AG09309 (cell line): ENCODE measurements at places on chromosomes 7 and 10.

DNA sequence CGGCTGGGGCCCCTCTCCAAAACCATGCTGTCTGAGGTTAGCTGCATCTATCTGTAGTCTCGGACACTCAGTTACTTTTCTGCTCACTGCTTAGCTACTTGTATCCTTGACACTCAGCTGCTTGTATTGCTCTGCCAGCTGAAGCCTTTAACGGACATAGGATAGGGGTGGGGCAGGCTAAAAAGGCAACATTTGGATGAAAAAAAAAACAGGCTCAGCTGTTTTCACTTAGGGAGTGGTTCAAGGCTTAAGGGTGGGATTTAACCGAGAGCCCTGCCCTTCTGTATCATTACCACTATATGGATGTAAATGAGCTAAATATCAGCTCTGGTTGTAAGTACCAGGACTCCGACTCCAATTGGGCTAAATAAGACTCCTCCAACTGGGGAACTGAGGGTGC is 28.6 kb downstream of the LSMEM1 start:
- no peak for DNase-seq

- DNase-seq: no peak
Measured at GRCh38 chr7:41244246-41244645, 458.6 kb downstream of the INHBA start.

DNA sequence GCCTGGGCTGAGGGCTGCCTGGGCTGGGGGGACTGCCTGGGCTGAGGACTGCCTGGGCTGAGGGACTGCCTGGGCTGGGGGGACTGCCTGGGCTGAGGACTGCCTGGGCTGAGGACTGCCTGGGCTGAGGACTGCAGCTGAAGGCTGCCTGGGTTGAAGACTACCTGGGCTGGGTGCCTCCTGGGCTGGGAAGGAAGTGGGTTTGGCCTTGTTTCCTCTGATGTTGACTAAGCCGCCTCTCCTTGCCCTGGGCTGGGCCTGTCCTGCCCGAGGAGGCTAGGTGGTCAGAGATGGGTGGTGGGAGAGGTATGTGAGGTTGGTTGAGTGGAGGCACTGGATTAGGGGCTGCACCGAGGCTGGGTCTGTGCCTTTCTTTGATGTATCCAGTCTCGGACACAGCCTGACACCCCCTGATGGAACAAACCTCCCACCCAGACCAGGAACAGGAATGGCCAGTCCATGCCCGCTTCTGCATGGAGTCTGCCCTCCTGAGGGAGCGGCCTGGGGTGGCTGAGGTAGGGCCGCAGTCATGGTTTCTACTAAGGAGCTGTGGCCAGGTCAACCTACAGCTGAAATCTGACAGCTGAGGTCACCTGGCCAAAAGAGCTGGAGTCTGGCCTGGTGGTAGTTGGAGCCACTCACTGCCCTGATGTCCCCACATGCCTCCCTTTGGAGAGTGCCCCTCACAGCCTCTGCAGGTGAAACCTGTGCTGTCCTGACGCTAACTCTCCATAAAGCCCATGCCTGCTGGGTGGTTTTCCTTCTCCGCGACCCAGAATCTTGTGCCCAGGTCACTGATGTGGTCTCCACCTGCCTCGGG is 22.3 kb downstream of the SCART1 start:
- DNase-seq: no peak

GRCh38 chr10:62264702-62265436 is 3.8 kb downstream of the RTKN2 start:
- DNase-seq: peak; percentile 83

- no peak for DNase-seq
Measured at GRCh38 chr7:123193235-123193634, 6.5 kb downstream of the SLC13A1 start.

DNA sequence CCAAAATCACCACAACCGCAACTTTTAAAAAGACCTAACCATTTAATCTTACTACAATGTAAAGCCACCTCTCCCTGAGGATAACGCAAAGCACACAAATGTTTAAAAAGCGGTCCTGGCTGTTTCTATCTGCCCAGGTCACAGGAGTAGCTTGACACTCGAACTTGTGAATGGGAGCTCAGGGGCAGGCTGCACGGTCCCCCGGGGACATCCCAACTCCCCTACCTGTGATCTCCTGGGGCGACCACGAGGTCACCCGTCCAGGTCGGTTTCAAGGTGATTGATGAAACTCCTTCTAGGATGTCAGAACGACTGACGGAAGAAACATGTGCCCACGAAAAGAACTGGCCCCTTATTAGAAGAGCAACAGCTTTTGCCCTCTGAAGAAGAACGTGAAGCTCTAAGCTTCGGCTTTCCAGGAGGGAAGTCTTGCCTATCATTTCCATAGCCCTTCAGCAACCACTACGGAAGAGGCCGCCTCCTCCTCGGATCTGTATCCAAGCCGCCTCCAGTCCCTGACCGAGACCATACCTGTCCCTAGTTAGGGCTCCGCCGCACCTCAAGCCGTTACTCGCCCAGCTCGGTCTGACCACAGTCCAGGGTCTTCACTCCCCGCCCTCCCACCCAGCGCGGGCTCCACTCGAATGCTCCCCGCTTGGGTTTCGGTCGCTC is 459 bp downstream of the CYCS start:
- DNase-seq: no peak

DNA sequence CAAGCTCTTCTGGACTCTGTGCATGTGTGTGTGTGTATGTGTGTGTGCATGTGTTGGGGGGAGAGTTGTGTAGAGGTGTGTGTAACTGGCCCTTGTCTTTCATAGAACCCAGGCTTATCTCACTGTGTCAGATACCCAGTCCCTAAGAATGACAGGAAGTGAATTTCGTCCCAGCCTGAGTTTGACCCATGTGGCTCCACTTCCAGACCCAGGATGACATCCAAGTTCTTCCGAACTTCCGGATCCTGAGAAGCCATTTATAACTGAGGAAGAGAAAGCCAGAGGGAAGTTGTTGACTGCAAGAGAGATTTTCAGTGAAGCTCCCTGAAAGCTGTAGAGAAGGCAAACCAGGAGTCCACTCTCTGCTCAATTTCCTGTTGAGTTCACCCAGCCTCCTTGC is 53.2 kb downstream of the ADRB1 start:
- DNase-seq: no peak

DNA sequence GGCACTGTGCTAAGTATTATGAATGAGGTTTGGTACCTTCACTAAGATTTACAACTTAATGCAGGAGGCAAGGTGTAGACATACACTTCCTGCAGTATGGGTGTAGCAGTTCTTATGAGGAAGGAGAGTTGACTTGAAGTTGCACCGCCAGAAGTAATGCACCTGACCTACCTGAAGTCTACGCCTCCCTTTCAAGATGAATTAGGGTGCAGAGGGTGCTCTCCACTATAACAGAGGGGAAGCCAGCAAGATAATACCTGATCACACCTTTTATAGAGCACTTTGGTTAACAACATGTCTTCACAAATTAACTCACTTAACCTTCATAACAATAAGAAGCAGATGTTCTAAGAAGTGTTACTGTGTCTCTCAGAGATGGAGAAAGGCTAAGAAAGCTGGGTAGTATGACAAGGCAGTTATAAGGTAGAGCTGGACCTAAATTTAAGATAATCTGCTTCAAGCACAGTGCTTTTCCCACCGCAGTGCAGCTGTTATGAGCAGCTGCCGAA is 552 bp upstream of the RAB18 start:
- no peak for DNase-seq

- DNase-seq: no peak
Measured at GRCh38 chr10:23988006-23988405, 220.9 kb upstream of the KIAA1217 start.

DNA sequence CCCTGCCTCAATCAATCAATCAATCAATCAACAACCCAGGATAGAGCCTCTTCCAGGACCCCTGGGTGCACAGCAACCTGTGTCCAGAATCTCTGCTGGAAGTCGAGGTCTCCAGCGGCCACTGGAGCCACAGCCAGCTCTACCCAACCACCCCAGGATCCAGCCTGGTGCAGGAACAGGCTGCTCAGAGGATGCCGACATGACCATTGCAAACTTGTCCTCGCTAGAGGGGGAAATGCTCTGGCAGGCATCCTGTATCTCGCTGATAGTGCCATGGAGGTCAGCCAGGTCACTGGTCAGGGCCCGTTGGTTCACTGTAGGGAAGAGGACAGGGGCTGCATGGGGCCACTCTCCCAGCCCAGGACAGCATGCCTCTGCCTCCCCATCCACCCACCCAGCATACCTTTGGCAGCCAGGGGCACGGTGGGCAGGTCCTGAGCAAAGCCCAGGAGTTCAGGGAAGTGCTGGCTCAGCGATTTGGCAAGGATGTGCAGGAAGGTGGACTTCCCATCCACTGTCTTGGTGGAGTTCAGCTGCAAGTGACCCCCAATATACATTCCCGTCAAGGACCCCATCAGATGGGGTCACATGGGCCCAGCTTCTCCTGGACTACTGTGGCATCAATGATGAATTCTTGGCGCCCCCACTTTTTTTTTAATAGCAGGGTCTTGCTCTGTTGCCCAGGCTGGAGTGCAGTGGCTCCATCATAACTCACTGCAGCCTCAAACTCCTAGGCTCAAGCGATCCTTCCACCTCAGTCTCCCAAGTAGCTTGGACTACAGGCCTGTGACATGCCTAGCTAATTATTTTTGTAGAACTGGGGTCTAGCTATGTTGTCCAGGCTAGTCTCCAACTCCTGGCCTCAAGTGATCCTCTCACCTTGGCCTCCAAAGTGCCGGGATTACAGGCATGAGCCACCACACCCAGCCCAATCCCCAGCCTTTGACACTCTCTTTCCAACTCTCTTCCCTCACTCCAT is 49.4 kb downstream of the GRID2IP start:
- DNase-seq: no peak

DNA sequence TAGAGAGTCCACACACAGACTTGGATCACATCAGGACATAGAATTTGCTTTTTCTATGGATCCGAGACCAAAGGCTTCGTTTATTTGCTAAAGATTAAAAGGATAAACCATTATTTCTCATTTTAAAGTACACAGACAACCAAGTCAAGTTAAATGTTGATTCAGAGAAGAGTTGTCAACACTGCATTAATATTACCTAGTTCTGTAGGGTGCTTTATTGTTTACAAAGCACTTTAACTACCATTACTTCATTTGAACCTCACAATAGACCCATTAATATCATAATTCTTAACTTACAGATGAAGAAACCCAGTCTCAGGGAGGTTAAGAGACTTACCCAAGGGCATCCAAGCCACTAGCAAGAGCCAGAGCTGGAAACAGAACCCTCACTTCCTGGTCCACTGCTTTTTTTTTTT is 43.2 kb upstream of the GSAP start:
- DNase-seq: no peak

GRCh38 chr10:110487411-110488331 is 10.0 kb upstream of the DUSP5 start:
- DNase-seq: no peak

- no peak for DNase-seq
Measured at GRCh38 chr10:14822879-14823755, 14.7 kb downstream of the CDNF start.

DNA sequence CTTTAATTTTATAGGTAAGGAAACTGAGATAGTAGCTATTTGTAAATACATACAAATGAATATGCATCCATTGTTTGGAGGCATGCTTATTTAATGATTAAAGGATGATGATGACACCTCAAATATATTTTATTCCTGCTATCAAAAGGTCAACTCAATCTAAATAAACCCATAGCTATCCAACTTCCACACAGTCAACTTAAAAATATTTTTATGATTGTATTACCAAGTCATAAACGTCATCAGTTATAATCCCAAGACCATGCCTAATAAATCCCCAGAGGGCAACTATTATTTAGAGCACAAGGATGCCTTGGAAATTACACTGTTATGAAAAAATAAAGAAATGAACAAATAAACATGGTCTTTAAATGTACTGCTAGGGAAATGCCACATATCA is 102.1 kb downstream of the MPP7 start:
- DNase-seq: no peak

DNA sequence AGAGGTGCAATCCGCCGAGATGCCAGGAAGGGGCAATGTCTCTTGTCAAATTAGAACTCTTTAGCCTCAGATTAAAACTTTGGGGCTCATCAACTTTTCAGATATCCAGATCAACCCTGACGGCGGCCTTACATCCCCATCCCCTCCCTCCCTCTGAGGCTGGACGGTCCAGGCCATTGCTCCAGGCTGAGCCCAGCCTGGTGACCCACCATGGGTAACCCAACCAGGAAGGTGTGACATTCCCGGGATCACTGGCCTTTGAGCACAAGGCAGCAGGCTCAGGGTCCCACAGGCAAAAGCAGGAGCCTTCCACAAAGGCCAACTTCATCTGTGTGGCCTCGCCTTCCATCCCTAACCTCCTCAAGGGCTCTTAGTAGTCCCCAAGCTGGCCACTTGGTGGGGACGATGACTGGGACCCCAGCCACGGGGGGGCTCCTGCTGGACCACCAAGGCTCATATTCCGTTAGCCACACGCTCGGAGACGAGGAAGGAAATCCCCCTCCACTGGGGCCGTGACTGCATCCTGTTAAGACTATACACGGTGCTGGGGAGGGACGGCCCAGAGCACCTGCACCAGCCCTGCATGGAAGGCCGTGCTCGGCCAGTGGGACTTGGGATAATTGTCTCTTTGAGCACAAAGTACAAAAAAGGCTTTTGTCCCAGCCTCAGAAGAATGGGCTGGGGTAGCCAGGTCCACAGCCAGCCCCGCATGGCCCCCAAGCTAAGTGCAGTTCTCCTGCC is 62.8 kb downstream of the ZRANB1 start:
- no peak for DNase-seq
